ENCODE measurements at places on chromosomes 2 and 18.

DNA sequence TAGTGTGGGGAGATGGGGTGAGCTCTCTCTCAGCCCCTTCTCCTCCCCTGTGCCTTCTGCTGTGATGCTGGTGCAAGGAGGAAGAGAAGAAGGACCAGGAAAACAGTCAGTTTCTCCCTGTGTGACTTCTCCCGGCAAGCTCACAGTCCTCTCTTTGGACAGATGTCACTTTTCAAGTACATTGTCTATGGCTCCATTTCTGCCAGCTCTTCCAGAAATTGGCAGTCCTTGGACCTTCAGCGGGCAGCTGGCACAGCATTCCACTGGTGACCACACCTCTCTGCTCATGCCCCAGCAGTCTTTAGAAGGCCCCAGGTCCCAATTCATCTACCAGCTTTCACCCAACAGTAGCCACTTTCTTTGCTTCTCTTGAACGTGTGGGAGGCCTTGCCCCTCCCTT, 63.9 kb downstream of the AOX1 start:
- DNase-seq = no peak

DNA sequence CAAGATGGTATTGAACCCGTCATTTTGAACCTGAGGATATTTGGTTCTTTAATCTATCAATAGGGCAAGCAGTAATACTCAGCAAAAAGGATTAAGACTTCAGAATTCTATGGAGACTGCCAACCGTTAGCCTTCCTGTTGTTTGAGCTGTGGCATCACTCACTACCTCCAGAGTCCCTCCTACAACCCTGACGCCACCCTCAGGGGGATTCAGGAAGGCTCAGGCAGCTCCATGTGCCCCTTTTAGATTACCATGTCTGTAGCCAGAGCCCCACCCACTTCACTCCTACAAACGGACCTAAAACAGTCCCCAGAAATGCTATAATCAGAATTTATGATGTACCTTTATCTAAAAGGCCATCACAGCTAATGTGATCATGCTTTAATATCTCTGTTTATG, 172.9 kb downstream of the EPHA4 start:
- DNase-seq = no peak

- no peak for DNase-seq
Observed at GRCh38 chr2:174644406-174644805, 46.8 kb upstream of the WIPF1 start.

DNA sequence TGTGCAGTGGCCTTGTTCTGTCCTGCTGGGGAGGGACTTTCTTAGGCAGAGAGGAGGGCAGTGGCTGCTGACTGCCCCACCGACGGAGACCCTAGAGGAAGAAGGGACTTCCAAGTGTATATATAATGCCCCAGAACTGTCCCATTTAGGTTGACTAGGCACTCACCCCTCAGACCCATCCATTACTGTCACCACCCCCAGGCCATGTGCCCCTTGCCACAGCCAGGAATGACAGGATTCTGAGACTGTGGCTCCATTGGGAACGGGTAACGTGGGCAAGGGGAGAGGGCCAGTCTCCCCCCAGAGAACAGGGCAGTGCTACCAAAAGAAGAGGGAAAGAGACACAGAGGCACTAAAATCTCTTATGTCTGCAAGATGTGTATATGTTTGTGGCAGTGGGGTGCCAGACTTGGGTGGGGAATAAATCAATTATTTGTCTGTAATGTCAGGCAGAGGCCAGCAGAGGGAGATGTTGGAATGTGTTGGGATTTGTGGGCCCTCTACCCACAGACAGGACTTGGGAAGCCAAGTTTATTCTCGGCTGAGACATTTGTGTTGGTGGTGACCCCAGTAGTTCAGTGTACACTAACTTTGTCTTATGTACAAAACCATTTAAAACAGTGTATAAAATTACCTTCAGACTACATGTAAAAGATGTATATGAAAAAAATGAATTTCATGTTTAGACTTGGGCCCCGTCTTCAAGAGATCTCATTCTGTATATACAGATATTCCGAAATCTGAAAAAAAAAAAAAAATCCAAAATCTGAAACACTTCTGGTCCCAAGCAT, 24.0 kb upstream of the TMEM37 start:
- DNase-seq = no peak

DNA sequence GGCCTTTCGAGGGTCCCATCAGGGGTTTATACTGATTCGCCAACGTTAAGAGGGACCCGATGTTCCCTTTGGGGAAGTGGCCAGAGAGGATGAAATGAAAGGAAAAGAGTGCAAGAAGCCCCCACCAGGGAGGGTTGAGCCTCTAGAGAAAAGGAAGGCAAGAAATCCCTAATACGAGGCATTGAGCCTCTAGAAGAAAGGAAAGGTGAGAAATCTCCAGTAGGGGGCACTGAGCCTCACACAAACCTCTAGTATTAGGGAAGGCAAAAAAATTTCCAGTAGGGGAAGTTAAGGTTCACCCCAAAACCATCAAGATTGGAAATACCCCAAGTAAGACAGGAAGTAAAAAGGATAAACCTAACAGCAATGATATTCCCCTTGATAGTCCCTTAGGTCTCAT, 9.8 kb upstream of the SAP130 start:
- DNase-seq = no peak

- DNase-seq = no peak
Observed at GRCh38 chr2:118222672-118223421, 134.6 kb downstream of the INSIG2 start.

GRCh38 chr18:22838221-22838620, 94.9 kb upstream of the RBBP8 start:
- no peak for DNase-seq

GRCh38 chr2:198311020-198311419, 506.6 kb downstream of the PLCL1 start:
- no peak for DNase-seq

DNA sequence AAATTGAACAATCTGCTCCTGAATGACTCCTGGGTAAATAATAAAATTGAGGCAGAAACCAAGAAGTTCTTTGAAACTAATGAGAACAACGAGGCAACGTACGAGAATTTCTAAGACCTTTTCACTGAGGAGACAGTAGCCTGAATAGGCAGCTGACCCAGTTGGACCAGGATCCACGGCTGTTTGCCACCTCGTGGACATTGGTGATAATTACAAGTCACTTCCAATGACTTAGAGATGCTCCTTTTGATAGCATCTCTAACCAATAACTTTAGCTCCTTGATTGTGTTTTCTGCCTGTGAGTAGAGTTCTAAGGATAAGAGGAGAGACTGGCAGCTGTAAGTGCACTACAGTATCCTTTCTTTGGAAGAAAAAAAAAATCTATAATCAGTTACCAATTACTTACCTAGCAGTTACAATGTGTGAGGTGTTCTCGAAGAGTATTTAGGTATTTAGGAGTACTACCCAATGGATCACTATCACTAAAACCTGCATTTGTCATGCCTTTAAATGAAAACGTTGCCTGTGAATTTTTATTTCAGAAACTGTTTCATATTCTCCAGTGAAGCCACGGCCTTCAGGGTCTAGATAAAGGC, 31.3 kb upstream of the CNTNAP5 start:
- DNase-seq = peak; percentile 5

- DNase-seq = no peak
Observed at GRCh38 chr2:239328351-239329191, 72.2 kb downstream of the HDAC4 start.

DNA sequence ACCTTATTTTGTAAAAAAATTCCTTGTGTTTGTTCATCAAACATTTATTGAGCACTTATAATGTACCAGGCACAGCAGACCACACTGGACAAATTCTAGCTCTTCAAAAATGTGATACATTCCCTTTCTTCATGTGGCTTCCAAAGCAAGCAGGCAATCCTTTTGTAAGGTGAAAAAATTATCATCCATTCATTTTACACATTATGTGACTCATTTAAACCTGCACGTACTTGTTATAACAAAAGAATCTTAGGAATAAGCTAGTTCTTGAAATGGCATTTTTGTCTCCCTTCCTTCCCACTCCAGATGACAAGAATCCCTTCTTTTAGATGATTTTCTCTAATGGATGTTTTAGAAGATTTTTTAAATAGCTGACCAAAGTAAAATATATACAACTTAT, 104.6 kb downstream of the KLF7 start:
- DNase-seq = no peak

GRCh38 chr2:96549466-96549785, 12.9 kb downstream of the ARID5A start:
- DNase-seq = no peak

GRCh38 chr2:120894966-120895365, 159.3 kb downstream of the GLI2 start:
- no peak for DNase-seq

GRCh38 chr18:25457601-25458000, 105.6 kb upstream of the ZNF521 start:
- DNase-seq = no peak

DNA sequence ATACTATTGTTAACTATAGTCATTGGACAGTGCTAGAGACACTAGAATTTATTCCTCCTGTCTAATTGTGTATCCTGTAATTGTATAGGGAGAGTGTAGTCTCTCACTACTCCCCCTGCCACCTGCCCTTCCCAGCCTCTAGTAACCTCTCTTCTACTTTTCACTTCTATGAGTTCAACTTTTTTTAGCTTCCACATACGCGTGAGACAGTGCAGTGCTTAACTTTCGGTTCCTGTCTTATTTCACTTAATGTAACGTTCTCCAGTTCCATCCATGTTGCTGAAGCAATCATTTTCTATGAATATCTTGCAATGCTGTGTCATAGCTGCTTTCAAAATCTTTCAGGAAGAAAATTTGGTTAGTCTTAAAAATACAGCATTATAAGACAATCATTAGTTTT, 22.8 kb upstream of the RUFY4 start:
- DNase-seq = no peak

GRCh38 chr2:109244750-109245382, 115.9 kb downstream of the SH3RF3 start:
- no peak for DNase-seq

GRCh38 chr2:217075268-217076057, 215.6 kb upstream of the TNP1 start:
- peak; percentile 15 for DNase-seq

DNA sequence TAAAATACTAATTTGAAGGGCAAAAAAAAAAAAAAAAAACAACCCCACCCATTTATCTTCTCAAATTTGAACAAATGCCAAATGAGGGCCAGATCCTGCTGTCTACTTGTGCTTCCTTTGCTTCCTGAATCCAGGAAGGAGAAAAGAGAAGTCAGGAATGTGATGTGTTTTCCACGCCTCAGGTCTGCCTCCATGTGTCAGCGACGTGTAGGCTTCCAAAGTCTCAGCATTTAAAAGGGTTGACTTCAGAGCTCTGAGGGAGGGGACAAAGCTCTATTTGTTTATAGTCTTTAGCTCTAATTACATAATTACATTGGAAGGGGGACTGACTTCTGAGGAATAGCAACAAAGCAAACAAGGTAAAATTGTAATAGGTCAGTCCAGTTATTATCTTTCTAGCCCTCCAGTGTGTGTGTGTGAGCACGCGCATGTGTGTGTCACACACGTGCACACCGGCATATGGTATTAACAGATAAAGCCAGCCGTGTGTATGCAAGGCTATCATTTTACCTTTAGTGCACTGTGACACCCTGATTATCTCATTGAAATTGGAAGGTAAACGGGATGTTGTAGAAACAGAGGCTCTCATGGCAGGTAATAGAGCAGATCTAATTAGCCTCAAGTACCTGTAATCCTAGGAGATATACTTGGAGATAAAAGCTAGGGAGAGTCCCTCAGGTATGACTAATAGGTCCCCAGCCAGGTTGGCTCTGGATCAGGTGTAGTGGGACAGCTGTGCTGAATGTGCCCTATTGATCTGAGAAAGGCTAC, 911.4 kb upstream of the ZEB2 start:
- peak; percentile 49 for DNase-seq

DNA sequence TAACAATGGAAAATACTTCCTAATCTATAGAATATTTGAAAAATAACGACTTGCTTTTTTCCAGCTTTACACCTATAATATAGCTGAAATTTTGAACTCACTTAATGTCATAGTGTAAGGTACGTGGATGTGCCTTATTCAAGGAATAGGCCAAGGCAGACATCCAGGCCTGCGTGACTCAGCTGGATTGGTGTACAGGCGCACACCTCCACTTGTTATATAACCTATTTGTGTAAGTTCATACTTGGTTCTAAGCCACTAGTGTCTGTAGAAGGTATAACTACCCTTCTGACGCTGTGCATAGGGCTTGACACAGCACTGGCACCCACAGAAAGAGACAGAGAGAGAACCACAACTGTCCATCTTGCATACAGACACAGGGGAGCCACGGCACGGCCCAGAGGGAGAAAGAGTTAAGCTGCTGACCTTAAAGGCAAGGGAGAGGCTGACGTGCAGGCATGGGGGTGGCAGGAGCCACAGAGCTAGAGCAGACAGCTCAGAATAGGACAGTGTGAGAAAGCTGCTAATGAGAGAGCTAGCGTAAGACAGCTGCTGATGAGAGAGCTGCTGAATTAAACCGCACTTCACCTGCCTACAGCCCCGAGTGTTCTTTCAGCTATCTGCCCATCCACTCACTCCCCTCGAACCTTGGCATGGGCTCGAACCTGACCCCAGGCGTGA, 16.1 kb downstream of the CCDC178 start:
- DNase-seq = no peak

GRCh38 chr2:170436077-170436943, 258.4 kb downstream of the MYO3B start:
- no peak for DNase-seq

DNA sequence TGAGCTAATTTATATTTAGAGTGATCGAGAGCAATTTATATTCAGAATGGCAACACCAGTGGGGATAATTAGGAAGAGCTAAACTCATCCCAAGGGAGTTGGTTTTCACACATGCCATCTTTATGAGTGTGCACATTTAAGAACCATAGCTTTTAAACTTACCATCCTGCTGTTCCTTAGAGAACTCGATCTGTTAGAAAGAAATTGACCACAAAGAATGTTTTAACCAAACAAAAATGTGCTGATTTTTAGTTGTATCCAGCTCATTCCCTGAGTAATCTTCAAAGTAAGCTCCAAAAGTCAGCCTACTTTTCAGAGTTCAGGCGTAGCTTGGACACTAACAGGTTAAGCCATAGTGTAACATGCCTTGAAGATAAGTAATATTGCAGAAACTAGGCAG, 12.6 kb downstream of the MYL1 start:
- no peak for DNase-seq

GRCh38 chr2:160469164-160469563, 24.4 kb downstream of the RBMS1 start:
- DNase-seq = no peak

DNA sequence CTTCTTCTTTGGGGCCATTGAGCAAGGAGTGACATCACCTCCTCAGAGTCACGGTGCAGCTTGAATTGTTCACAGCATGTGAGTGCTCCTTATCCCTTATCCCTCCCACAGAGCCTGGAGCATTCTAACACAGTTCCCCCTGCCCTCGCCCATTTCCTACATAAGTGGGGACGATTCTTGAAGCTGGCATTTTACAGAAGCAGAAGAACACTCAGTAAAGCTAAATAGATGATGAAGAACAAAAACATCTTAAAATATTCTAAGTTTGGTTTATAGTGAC, 135.8 kb upstream of the APCDD1 start:
- DNase-seq = no peak

- no peak for DNase-seq
Observed at GRCh38 chr2:225937625-225938187, 538.2 kb downstream of the NYAP2 start.

GRCh38 chr18:23421277-23421676, 31.8 kb upstream of the RIOK3 start:
- no peak for DNase-seq

- no peak for DNase-seq
Observed at GRCh38 chr18:55286257-55286825, 301.7 kb downstream of the TCF4 start.

GRCh38 chr18:35936951-35937350, 35.5 kb upstream of the RMP24 start:
- DNase-seq = no peak

- no peak for DNase-seq
Observed at GRCh38 chr2:48457227-48457626, 72.7 kb upstream of the STON1 start.
